ENCODE measurements at places on chromosomes 2 and 18.

DNA sequence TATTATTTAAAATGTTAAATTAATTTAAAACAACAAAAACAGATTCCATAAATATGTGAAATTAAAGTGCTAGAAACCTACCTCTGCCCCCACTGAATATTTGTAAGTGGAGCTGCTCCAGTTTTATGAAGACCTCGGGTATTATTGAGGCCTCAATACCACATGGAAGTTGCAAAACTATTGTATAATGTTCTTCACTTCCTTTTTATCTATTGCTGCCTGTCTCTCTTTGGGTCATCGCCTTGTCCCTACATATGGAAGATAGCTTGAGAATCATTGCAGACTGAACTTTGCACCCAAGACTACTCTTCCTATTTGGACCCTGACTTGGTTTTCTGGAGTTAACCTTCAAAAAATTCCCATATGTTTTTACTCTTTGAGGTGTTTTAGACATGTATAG lies 212.1 kb upstream of the NETO1 start:
- DNase-seq, result no peak

- no peak for DNase-seq
These were observed 84.3 kb downstream of the AGPS start for GRCh38 chr2:177476897-177477296.

DNA sequence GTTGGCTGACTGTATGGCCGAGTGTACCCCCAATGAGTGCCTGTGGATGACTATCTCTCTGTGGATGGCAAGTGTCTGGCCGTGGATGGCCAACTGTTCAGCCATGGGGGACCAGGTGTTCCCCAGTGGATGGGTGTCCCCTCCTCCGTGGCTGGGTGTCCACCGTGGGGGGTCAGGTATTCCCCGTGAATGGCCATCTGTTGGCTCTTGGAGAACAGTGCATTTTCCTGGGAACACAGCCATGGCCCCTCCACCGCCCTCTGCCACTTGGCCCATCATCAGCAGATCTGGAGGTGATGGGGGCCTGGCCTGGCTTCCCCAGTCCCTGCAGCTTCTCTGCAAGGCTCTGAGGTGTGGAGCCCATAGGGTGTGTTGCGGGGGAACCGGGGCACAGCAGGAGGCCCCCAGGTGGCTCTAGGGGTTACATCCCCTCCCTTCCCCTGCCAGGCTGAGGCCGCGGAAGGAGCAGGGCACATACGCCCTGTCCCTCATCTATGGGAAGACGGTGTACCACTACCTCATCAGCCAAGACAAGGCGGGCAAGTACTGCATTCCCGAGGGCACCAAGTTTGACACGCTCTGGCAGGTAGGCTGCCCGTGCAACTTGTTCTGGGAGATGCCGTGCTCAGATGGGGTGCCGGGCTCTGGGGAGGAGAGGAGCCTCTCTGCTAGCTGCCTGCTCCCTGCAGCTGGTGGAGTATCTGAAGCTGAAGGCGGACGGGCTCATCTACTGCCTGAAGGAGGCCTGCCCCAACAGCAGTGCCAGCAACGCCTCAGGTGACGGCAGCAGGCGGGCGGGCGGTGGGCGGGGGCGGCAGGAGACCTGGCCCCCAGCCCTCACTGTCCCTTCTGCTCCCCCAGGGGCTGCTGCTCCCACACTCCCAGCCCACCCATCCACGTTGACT lies 19.3 kb downstream of the ZAP70 start:
- DNase-seq, result no peak

DNA sequence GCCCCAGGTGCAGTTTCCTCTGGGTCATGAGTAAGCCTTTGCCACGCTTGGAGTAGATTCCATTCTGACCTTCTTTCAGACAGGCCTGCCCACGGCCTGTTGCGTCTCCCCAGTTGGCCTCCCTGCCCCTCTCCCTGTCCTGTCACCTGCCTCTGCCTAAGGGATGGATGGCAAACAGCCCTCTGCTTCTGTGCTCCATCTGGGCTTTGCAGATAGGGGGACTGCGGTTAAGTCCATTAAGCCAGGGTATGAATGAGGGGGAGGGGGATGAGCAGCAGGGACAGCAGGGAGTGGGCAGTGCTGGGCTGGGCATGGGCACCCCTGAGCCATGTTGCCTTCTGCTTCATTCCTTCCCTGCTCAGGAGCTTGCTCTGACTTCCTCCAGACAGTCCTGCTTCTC lies 37.6 kb upstream of the B3GNT7 start:
- no peak for DNase-seq

DNA sequence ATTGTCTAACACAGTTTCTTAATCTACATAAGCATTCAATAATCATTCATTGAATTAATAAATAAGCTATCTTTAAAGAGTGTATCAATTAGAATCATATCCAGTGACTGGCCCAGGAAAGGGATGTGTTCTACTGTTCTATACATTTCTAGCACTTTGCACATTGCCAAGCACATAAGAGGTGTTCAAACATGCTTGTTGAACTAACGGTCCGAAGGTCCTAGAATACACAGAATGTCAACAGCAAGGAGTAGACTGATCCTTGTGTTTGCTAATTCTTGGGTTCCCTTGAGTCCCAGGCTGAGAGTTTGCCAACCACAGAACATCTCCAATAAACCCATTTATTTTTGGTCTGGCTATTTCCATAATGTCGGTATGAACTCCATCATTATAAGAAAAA lies 331.7 kb upstream of the DCC start:
- no peak for DNase-seq

- DNase-seq, result no peak
These were observed 70.4 kb downstream of the MYL12B start for GRCh38 chr18:3332376-3332775.
